ENCODE measurements at places on chromosomes 1 and 21. TPM values are rescaled to one million over a fixed set of nuclear protein-coding genes. Genes with fewer than 3 reads are reported as not detected.
A peak's percentile ranks its signal among the peaks of the same experiment; 100 is the strongest.

PIK3C2B gene
- 38.1 TPM for total RNA-seq

CFAP141 gene
- not detected for total RNA-seq

SUSD4 gene
- 0.33 TPM for total RNA-seq

DTL gene
- 48.0 TPM for total RNA-seq

SELP gene
- total RNA-seq, result not detected

UTS2 gene
- not detected for total RNA-seq

CRYAA gene
- not detected for total RNA-seq

ATP5PO gene
- 294 TPM for total RNA-seq

NBPF6 gene
- not detected for total RNA-seq

USH2A gene
- total RNA-seq, result not detected

MATN1 gene
- 0.24 TPM for total RNA-seq

DNA sequence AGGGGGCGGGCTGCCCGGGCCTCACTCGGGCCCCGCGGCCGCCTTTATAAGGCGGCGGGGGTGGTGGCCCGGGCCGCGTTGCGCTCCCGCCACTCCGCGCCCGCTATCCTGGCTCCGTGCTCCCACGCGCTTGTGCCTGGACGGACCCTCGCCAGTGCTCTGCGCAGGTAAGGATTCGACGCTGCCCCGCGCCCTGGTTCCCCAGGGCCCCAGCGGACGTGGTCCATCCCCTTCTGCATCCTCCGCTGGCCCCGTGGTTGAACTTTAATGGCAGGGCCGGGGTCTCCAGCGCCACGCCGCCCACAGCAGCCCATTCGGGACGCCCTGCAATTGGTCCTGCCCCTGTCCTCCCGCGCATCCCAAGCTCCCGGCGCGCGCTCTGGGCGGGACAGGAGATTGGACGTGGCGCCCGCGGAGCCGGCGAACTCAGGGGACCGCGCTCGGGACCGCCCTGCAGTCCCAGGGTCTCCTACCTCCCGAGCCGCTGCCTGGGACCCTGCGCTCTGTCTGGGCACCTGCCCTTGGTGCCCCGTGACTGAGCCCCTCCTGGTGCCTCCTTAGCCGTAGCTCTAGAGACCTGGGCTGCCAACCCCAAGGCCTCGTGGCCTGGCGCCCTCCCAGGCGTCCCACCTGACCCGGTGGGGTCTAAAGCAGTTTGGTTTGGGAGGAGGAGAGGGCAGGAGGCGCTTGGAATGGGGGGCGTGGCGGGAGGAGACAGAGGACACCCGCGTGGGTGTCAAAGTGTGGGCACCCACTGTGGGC, at the start of gene ALPL:
Gene ALPL, plus strand, starts transcription at position 73 of the 762 bp plus-strand sequence. CDS start 44,659 bp downstream, outside the sequence.
- H3K36me3 ChIP-seq, result no peaks in the 10 kb centered on the region
- H3K27me3 ChIP-seq, result no peaks in the 10 kb centered on the region
- no peak for DNase-seq
- H3K4me1 ChIP-seq, result peaks cover 10% of the 10 kb centered on the region

GRCh38 chr21:15495965-15496364, 233.8 kb upstream of the USP25 start:
- H3K36me3 ChIP-seq, result no peaks in the 10 kb centered on the region
- DNase-seq, result no peak
- no peaks in the 10 kb centered on the region for H3K4me1 ChIP-seq
- H3K27me3 ChIP-seq, result no peaks in the 10 kb centered on the region
- H3K27ac ChIP-seq, result no peak overlapping the region

DNA sequence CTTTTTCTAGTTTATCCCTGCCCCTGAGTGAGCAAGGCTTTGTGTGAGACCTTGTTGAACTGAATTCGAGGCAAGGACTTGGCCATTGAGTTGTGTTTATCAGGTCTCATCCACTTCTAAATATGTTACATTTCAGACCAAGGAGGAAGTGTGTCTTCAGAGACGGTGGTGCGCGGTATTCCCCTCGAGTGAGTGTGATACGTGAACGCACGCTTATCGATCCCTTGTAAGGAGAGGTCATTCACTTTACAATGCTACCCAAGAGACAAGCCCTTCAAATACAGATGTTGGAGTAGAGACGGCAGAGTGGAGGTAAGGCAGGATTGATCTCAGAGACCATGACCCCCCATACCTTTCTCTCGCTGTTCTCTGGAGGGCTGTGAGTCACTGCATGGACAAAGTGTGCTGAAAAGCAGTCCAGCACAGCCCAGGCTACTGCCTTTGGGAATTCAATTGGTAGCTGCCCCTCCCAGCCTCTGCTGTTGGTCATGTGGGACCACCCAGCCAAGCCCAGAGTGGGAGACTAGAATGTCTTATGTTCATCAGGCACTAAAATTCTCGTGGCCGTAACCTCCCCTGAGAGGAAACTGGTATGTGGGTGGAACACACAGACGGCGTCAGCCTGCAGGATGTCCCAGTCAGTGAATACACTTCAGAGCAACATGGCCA, 16.3 kb upstream of the MTARC1 start:
- DNase-seq, result peak; percentile 49
- H3K36me3 ChIP-seq, result no peaks in the 10 kb centered on the region
- no peaks in the 10 kb centered on the region for H3K27me3 ChIP-seq
- H3K27ac ChIP-seq, result peak overlapping the region; percentile 69
- 0 out of 2 replicates have a peak overlapping the region, but pooled peaks have one; percentile 37 for H3K4me3 ChIP-seq

DNA sequence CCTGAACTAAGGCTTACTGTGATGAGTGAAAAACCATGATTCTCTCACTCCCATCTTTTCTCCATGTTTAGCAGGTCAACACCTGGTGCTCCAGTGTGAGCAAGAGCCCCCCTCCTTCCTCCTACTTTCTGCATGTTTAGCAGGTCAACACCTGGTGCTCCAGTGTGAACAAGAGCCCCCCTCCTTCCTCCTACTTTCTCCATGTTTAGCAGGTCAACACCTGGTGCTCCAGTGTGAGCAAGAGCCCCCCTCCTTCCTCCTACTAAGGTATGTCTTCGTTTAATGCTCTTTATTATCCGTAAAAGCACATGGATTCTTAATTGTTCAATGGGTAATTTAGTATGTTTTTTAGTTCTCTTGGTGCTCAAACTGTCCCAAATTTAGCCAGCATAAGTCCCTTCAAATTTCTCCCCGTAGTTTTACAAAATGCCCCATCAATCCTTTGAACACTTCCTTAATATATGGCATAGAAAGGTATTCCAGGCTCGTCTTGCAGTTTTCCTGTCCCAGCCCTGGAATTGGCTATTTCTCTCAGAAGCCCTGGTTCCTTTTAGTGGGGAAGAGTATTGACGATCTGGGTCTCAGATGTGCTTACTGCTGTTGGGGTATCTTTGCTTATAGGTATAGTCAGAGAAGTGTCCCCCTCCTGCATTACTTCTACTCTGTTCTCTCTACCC, 760.8 kb upstream of the TPTE start:
- DNase-seq, result no peak
- H3K27ac ChIP-seq, result no peak overlapping the region
- no peaks in the 10 kb centered on the region for H3K27me3 ChIP-seq
- no peak overlapping the region for H3K4me3 ChIP-seq

GRCh38 chr1:219517031-219517430, 95.9 kb downstream of the ZC3H11B start:
- H3K4me3 ChIP-seq, result no peak overlapping the region
- H3K4me1 ChIP-seq, result no peaks in the 10 kb centered on the region
- H3K27ac ChIP-seq, result no peak overlapping the region
- DNase-seq, result no peak
- no peaks in the 10 kb centered on the region for H3K27me3 ChIP-seq

GRCh38 chr1:93604411-93604810, 77.2 kb downstream of the BCAR3 start:
- H3K36me3 ChIP-seq, result no peaks in the 10 kb centered on the region
- no peak for DNase-seq

DNA sequence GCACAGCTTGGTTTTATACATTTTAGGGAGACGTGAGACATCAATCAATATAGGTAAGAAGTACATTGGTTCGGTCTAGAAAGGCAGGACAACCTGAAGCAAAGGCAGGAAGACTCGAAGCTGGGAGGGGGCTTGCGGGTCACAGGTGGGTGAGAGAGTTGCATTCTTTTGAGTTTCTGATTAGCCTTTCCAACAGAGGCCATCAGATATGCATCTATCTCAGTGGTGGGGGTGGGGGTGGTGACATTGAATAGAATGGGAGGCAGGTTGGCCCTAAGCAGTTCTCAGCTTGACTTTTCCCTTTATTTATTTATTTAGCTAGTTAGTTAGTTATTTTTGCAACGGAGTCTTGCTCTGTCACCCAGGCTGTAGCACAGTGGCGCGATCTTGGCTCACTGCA, 85.6 kb downstream of the WDR4 start:
- H3K4me3 ChIP-seq, result no peak overlapping the region
- H3K36me3 ChIP-seq, result no peaks in the 10 kb centered on the region
- H3K4me1 ChIP-seq, result no peaks in the 10 kb centered on the region
- DNase-seq, result no peak

GRCh38 chr21:34817821-34818661, 149.2 kb downstream of the CLIC6 start:
- no peak overlapping the region for H3K4me3 ChIP-seq
- H3K27me3 ChIP-seq, result no peaks in the 10 kb centered on the region
- H3K4me1 ChIP-seq, result no peaks in the 10 kb centered on the region
- H3K27ac ChIP-seq, result no peak overlapping the region
- H3K36me3 ChIP-seq, result no peaks in the 10 kb centered on the region

- no peaks in the 10 kb centered on the region for H3K36me3 ChIP-seq
- no peak overlapping the region for H3K4me3 ChIP-seq
- no peak overlapping the region for H3K27ac ChIP-seq
Measured at GRCh38 chr1:57331620-57332019, 92.2 kb downstream of the DAB1 start.

DNA sequence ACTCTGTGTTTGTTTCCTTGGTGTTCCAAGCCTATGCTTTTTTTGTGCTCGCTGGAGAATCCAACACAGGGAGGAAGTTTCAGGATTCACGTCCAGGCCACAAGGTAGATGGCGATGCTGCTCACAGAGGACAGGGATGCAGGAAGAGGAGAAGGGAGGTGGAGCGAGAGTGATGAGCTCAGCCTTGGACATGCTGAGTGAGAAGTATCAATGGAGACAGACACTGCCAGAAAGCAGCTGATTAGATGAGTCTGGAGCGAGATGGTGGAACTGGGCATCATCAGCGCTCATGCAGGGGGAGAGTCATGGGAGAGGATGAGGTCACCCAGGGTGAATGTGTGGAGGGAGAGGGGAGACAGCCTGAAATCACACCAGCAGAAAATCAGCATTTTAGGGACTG, 110.0 kb downstream of the GLUL start:
- no peaks in the 10 kb centered on the region for H3K27me3 ChIP-seq
- H3K4me3 ChIP-seq, result no peak overlapping the region
- no peak overlapping the region for H3K27ac ChIP-seq
- no peaks in the 10 kb centered on the region for H3K36me3 ChIP-seq

DNA sequence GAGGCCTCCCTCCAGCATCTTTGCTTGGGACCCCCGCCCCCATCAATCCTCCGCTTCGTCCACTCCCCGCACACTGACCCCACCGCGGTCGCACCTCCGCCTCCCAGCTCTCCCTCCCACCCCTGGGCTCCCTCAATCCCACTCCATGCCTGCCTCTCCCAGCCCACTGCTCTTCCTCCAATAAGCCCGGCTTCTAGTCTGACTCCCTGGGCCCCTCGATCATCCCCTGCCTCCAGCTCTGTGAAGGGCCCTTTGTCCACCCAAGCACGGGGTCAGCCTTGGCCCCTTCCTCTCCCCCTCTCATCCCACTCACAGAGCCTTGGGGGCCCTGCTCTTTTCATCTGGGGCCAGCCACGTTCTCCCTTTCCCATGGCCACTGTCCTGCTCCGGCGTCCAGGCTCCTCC, 1.5 kb upstream of the TMEM200B start:
- H3K36me3 ChIP-seq, result no peaks in the 10 kb centered on the region
- H3K27me3 ChIP-seq, result peaks cover 16% of the 10 kb centered on the region
- H3K4me3 ChIP-seq, result no peak overlapping the region
- no peaks in the 10 kb centered on the region for H3K4me1 ChIP-seq
- no peak for DNase-seq

- H3K36me3 ChIP-seq, result 0 out of 2 replicates have a peak, but pooled peaks cover 2% of the 10 kb centered on the region
- H3K4me3 ChIP-seq, result no peak overlapping the region
- H3K4me1 ChIP-seq, result no peaks in the 10 kb centered on the region
- H3K27me3 ChIP-seq, result no peaks in the 10 kb centered on the region
Measured at GRCh38 chr1:21232044-21232443, 55.3 kb upstream of the EIF4G3 start.

DNA sequence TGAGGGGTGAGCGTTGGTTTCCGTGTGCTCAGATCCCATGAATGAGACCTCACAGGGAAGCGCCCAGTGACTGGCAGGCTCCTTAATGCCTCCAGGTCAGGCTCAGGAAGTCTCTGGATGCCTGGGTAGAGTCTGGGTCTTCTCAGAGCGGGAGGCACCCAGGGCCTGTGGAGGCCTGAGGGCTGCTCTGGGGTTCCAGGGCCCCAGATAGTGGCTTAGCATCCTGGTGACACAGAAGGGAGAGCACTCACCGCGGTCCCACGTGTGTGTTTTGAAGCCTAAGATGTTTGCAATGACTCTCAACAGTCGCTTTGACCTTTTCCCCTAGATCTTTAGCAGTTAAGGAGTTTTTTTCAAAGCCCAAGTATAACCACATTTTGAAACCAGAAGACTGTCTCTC, 25.0 kb downstream of the PRMT2 start:
- H3K27me3 ChIP-seq, result no peaks in the 10 kb centered on the region
- no peak for DNase-seq
- H3K27ac ChIP-seq, result no peak overlapping the region
- H3K4me3 ChIP-seq, result no peak overlapping the region
- no peaks in the 10 kb centered on the region for H3K4me1 ChIP-seq
- H3K36me3 ChIP-seq, result no peaks in the 10 kb centered on the region

GRCh38 chr21:40905251-40905650, 58.3 kb upstream of the DSCAM start:
- H3K36me3 ChIP-seq, result no peaks in the 10 kb centered on the region
- no peak overlapping the region for H3K27ac ChIP-seq
- no peaks in the 10 kb centered on the region for H3K27me3 ChIP-seq
- no peaks in the 10 kb centered on the region for H3K4me1 ChIP-seq
- no peak for DNase-seq

- H3K36me3 ChIP-seq, result no peaks in the 10 kb centered on the region
- DNase-seq, result no peak
- H3K4me1 ChIP-seq, result no peaks in the 10 kb centered on the region
Measured at GRCh38 chr1:62746086-62746808, 37.7 kb upstream of the ATG4C start.

DNA sequence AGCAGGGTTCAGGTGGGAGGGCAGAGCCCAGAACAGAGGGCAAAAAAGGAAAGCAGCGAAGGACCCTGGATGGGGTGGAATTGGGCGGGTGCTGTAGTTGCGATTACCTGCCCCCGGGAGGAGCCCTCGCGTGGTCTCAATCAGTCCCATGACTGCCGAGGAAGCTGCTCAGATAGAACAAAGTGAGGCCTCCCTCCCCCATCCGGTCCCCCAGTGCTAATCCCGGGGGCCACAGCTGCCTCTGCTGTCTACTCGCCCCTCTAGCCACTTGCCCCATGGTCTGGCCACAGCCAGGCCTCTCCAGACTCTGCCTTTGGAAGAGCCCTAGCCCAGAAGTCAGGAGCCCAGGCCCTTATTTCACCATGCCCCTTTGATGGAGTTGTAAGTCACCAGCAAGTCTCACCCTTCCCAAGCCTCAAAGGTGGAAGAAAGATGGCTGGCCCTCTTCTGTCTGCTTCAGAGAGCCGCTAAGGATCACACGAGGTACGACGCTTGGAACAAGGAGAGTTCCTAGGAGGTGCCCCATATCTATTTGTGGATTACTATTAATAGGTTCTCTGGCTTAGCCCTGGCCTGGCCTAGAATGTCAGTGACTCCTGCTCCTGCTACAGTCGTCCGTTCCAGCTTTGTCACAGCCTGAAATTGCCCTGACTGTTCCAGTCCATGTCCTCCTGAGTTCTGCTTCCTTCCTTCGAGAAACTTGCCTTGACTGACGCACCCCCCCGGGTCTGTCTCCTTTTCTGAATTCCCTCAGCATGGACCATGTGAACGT, 16.4 kb downstream of the ECHDC2 start:
- H3K27ac ChIP-seq, result no peak overlapping the region
- H3K27me3 ChIP-seq, result no peaks in the 10 kb centered on the region
- no peaks in the 10 kb centered on the region for H3K4me1 ChIP-seq
- H3K36me3 ChIP-seq, result no peaks in the 10 kb centered on the region
- DNase-seq, result no peak
- H3K4me3 ChIP-seq, result no peak overlapping the region

Measured in GM12878 (cell line).